Stimulated activated CD8-positive, alpha-beta memory T cell treated with anti-CD3 and anti-CD28 coated beads, Interleukin-4, amount 100 ng/mL, for 24 hours (primary cell): ENCODE measurements at places on chromosomes 3 and 15.

GRCh38 chr3:191901741-191902140 is 440.8 kb downstream of the PYDC2 start:
- no peak for DNase-seq

DNA sequence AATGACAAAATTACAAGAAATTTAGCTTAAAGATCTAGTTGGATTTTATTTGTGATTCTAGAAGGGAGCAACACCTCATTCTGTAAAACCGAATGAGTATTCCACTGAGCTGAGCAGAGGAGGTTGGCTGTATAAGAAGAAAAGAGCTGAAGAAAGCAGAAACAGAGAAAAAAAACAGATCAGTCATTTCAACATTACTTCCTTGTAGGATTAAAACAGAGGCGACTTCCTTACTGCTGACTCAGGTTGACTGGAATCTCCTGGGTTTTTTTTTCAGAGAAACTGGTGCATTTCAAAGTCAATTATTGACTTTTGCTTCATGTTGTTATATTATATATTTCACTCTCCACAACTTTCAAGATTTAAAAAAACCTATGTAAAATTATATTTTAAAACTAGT is 368.1 kb upstream of the UBE2E2 start:
- DNase-seq: no peak

DNA sequence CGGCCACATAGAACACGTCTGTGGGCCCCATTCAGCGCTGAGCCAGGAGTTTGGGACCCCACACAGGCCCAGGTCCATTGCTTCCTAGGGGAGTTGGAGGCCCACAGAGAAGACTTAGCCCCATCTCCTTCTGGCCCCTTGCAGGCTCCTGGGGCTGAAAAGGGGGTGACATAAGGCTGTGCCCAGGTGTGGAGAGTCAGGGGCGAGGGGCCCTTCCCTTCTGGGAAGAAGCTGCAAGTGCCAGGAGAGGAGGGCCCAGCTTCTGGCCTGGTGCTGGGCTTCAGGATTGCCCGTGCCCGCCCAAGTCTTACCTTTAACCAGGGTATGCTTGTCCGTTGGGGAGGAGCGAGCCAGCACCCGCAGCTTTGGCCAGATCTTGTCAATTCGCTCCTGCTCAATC is 28.9 kb upstream of the SEC13 start:
- DNase-seq: no peak

GRCh38 chr3:4520033-4520816 is 27.1 kb downstream of the ITPR1 start:
- DNase-seq: no peak

- no peak for DNase-seq
Observed at GRCh38 chr3:137767538-137768360, 3.6 kb downstream of the SOX14 start.

DNA sequence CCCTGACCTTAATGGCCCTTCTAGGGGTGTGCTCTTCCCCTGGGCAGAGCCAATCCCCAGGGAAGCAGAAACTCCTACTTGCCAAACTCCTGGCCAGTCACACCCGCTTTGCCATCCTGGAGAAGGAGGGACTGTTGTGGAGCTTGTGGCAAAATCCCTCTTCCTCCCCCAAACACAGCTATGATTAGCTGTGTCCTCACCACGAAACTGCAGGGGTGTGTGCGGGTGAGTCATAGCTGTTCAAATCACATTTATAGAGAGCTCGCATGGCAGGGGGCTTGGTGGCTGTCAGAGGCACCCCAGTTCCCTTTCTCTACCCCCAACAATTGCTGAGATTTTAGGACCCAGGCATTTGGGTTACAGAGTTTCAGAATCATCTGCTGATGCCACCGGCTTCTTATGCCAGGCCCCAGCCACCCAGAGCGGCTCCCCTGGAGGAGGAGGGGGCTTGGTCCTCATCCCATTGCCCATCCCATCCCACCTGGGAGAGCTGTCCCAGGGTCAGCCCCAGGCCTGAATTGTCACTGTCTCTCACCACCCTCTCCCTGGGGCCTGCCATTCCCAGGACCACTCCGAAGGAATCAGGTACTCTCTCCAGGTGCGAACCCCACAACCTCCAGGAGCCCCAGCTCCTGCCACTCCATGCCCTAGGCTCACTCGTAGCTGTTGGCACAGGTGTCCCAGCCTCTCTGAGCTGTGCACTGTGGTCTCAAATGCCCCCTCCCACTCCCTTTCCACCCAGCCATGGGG is 28.8 kb upstream of the MAGEF1 start:
- DNase-seq: no peak
